Tracheal epithelial cell (primary cell): ENCODE measurements at places on chromosomes 2 and 18. TPM values are rescaled to one million over a fixed set of nuclear protein-coding genes. Genes with fewer than 3 reads are reported as not detected.

Gene MAIP1
- total RNA-seq = 25.8 and 31.8 TPM in 2 replicates

Gene SCN1A
- under 0.01 TPM in 1 of 2 replicates, not detected in the other for total RNA-seq

Gene ARHGEF33
- under 0.01 and 0.64 TPM in 2 replicates for total RNA-seq

Gene CPO
- total RNA-seq = not detected in 2 replicates

Gene RPL31
- total RNA-seq = 1,606 and 2,246 TPM in 2 replicates

Gene TUBA3E
- total RNA-seq = not detected in 2 replicates

Gene VWA3B
- total RNA-seq = under 0.01 TPM in 1 of 2 replicates, not detected in the other

Gene TWIST2
- 7.0 and 8.5 TPM in 2 replicates for total RNA-seq

Gene IFT172
- 3.8 and 5.8 TPM in 2 replicates for total RNA-seq

Gene DES
- total RNA-seq = not detected in 2 replicates

Gene EIF5B
- total RNA-seq = 22.8 and 32.0 TPM in 2 replicates

Gene CFC1
- not detected in 2 replicates for total RNA-seq
